ENCODE measurements at places on chromosomes 6 and 20.

GRCh38 chr6:36633370-36633769, 39.2 kb downstream of the SRSF3 start:
- no peak for DNase-seq

DNA sequence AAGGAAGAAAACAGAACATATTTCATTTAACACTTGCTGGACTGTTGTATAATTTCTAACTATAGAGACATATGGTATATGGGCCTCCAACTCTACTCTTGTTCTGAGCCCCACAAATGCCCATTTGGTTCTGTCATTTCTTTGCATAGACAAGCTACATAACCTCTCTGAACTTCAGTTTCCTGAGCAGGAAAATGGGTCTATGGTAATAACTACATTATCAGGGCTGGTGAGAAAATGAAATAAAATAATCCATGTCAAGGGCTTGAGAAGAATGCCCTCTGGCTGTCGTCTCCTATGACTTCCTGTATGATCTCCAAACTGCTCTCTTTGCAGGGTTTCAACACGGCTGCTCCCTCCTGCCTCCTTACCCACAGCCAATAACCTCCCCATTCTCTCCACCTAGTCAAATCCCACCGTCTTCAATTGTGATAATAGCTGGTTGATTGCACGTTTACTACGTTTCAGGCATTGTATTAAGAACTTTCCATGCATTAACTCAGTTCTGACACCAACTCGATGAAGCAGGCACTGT, 12.0 kb downstream of the ZCCHC3 start:
- no peak for DNase-seq

GRCh38 chr6:110322151-110322873, 35.8 kb downstream of the METTL24 start:
- DNase-seq = no peak

DNA sequence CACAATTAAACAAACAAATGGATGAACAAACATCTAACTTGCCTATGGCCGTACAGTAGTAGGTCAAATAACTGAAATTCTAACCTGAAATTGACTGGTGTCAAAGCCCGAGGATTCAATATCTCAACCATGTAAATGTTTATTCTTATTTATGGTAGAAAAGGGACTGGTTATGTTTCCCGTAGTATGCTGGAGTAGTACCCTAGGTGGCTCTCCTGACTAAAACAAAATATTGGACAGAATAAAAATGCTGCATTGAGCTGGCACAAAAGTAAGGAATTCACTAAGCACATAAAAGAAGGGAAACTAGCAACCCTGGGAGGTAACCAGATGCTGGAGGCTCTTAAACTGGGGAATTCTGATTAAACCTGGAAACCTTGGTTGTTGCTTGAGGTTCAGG, 117.1 kb upstream of the PREP start:
- no peak for DNase-seq

- DNase-seq = no peak
Measured at GRCh38 chr20:10639077-10639736, 34.6 kb downstream of the JAG1 start.

DNA sequence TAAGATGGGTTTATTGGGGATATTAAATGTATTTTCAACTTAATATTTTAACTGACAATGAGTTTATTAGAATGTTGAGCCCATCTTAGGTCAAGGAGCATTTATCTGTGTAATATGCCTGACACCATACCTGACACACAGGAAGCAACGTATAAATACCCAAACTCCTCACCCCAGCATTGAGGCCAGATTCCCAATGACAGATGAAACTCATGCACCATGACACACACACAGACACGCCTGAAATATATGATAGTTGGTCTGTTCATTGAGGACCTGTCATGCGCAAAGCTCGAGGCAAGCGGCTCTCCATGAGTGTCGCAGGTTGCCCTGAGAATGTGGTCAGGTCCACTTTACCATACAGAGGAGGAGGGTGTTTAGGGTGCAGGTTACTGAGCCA, 64.1 kb downstream of the GFOD1 start:
- no peak for DNase-seq

DNA sequence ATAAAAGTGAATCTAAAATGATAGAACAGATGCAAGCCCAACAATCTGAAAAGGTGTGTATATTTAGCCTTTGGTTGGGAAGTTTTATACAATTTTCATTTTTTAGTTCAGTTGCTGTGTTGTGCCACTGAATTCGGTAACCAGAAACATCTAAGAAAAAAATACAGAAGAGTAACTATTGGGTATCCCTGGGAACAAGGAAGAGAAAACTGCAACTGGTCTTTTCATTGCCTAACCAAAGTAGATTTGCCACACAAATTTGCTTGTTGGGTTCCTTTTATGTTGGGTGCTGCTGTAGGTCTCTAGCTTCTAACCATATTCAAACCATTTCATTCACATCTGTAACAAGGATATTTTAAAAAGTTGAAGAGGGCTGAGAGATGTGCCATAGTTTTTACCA, 2.8 kb upstream of the TMEM30A start:
- no peak for DNase-seq

- DNase-seq = no peak
Measured at GRCh38 chr6:44084231-44085014, 42.8 kb downstream of the MRPL14 start.

DNA sequence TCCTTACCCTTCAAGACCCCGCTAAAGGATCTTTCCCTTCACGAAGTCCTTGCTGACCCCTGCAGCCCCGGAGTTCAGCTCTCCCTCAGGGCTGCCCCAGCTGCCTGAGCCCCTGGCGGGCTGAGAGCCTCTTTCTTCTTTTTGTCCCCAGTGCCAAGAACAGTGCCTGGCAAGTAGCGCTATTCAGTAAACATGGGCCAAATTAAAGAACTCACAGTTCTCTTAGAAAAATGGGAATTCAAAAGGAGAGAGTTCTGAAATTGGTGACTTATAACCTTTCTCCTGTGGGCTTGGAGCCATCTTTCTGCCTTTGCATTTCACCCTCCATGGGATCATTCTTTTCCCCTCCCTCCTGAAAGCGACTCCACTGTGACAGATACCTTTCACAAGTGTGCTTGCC, 227.2 kb downstream of the TMEM242 start:
- no peak for DNase-seq

GRCh38 chr20:37757550-37757949, 63.7 kb downstream of the CTNNBL1 start:
- no peak for DNase-seq

DNA sequence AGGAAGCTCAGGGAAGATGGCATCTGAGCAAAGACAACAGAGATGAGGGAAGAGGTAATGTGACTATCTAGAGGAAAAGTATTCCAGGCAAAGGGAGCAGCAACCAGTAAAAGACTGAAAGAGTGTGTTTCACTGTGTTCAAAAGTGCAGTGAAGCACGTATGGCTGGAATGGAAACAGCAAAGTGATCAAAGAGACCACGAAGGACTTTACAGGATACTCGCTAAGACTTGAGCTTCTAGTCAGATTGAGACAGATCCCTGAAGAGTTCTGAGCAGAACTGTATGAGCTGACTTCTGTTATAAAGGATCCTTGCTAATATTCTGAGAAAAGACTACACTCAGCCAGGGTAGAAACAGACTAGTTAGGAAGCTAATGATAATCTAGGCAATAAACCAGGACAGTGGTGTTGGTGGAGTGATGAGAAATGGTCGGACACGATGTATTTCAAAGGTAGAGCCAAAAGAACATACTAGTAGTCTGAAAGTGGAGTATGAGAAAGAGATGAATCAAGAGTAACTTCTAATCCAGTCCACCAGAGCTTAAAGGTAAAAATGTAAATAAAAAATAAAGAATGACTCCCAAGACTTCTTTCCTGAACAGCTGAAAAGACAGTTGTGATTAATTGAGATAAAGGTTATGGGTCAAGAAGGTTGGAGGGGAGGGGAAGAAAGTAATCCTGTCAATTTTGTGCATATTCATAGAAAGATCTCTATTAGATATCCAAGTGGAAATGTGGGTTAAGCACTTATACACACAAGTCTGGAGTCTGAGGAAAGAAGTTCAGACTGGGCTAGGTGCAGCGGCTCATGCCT, 14.2 kb downstream of the SEC63 start:
- no peak for DNase-seq

- no peak for DNase-seq
Measured at GRCh38 chr20:16408981-16409380, 164.3 kb downstream of the KIF16B start.

- DNase-seq = no peak
Measured at GRCh38 chr20:42150230-42150629, 532.1 kb upstream of the CHD6 start.

DNA sequence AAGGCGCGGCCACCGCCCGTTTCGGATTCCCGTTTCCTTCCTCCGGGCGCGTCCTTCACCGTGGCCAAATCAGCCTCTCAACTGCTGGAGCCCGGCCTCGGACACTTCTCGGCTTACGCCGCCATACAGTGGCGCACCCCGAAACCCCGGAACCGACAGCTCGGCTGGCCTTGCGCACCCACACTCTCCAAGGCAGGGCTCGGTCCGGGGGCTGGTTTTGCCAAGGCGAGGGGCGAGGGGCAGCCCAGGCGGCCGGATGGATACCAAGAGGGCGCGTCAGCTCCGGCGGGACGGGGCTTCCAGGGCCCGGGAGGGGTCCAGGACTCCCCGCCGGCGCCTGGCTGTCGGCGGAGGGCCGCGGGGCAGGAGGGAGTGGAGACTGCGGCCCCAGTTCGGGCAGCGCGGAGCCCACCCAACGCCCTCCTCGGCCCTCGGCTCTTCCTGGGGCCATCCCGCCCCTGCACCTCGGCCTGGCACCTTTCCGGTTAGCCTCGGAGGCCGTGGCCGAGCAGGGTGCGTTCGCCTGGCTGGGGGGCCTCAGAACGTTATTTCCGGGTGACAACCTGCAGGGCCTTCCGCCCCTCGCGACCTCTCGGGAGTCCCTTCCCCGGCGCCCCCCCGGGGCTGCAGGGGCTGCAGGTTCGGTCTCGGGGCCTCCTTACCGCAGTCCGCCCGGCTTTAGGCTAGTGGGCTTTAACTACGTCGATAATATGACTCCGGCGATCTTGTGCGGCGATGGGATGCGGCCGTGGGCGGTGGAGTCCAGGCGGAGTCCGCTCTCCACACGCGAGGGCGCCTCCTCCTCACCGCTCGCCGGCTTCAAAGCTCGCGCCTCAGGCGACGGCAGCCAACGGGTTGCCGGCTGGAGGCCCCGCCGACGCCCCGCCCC, 697 bp upstream of the CEP43 start:
- DNase-seq = no peak

DNA sequence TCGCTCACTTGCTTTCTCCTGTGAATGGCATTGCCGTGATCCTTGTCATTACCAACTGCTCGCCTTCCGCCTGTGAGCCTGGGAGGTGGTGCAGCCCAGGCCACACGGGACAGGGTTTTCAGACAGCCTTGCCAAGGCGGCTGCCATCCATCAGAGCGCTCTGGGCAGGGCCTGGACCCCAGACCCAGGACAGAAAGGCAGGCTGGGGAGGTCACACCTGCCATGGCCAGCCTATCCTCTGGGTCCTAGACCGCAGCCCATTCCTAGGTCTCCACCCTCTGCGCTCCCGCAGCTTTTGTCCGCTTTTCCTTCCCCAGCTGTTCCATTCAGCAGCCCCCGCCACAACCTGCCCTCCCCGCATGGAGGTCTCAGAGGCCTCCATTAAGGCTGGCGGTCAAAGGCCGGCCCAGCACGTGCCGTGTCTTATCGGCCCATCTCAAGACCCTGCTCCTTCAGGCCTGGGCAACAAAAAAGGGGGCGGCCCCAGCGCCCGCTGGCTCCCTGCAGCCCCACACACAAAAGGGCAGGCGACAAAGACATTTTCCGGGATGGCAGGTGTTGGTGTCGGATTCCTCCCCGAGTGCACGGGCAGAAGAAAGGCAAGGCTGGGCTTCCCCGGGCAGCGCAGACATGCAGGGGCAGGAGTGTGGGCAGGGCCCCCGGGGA, 28.1 kb downstream of the INSM1 start:
- DNase-seq = no peak

- no peak for DNase-seq
Measured at GRCh38 chr6:170186006-170186935, 104.6 kb downstream of the DLL1 start.

- no peak for DNase-seq
Measured at GRCh38 chr6:114342086-114342825, 567 bp downstream of the HS3ST5 start.

DNA sequence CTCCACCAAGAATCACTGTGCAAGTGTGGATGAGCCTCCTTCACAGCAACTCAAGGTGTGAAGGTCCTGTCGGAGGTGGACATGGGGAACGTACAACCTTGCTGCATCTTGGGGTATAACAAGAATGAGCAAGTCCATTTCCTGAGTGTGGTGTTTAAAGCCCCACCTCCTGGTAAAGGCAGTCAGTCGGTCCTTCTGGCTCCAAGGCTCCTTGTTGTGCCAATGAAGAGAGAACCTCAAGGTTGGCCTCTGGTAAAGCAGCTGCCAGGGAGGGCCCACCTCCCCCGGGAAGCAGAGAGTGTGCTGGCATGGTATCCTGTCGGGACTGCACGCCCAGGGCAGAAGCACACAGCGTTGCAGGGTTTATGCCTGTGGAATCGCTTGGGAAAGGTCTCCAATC, 12.4 kb upstream of the MAS1 start:
- no peak for DNase-seq

DNA sequence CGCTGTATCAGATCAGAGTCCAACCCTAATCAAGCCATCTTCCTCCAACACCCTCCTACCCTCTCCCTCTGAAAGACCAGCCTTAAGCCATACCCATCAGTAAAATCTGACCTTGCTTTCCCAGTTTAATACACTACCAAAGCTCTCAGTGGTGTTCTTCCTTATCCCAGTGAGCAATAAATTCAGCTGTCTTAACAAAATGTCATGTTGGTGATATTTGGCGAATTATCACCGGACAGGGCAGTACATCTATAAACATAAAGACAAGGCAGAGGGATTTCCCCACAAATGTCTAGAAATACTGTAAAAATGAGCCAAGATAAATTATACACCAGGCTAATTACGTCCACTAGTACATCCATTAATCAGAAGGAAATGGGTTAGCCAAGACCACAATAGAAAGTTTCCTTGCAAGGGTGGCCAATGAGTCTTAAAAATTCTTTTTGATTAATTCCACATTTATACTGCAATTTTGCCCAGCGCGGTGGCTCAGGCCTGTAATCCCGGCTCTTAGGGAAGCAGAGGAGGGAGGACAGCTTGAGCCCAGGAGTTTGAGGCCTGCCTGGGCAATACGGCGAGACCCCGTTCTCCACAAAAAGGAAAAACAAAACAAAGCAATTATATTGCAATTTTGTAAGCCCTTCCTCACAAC, 905 bp downstream of the RARS2 start:
- DNase-seq = no peak

- DNase-seq = no peak
Measured at GRCh38 chr6:170205534-170206316, 85.2 kb downstream of the DLL1 start.

- no peak for DNase-seq
Measured at GRCh38 chr6:163940705-163941623, 526.4 kb downstream of the QKI start.

- no peak for DNase-seq
Measured at GRCh38 chr6:129513471-129513870, 196.5 kb downstream of the ARHGAP18 start.

DNA sequence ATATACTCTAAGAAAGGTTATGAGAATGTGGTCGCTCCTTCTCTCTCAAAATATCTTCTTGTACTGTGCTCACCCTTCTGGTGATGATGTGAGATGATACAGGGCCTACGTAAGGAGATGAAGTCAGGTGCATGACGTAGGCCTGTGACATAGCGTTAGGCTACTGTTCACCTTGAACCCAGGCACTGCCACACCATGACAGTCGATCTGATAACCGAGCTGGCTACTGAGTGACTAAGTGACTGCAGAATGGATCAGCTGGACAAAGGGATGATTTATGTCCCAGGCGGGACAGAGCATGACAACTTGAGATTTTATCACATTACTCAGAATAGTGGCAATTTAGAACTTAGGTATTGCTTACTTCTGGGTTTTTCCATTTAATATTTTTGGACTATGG, 11.2 kb downstream of the SLC24A3 start:
- DNase-seq = no peak

Measured in stimulated activated CD8-positive, alpha-beta memory T cell treated with anti-CD3 and anti-CD28 coated beads, Interleukin-4, amount 100 ng/mL, for 4 hours (primary cell).